ENCODE measurements at places on chromosomes 13 and 19.

- DNase-seq: no peak
Measured at GRCh38 chr19:35040826-35041547, 534 bp upstream of the HPN start.

- DNase-seq: no peak
Measured at GRCh38 chr13:83136660-83137059, 745.6 kb downstream of the SLITRK1 start.

DNA sequence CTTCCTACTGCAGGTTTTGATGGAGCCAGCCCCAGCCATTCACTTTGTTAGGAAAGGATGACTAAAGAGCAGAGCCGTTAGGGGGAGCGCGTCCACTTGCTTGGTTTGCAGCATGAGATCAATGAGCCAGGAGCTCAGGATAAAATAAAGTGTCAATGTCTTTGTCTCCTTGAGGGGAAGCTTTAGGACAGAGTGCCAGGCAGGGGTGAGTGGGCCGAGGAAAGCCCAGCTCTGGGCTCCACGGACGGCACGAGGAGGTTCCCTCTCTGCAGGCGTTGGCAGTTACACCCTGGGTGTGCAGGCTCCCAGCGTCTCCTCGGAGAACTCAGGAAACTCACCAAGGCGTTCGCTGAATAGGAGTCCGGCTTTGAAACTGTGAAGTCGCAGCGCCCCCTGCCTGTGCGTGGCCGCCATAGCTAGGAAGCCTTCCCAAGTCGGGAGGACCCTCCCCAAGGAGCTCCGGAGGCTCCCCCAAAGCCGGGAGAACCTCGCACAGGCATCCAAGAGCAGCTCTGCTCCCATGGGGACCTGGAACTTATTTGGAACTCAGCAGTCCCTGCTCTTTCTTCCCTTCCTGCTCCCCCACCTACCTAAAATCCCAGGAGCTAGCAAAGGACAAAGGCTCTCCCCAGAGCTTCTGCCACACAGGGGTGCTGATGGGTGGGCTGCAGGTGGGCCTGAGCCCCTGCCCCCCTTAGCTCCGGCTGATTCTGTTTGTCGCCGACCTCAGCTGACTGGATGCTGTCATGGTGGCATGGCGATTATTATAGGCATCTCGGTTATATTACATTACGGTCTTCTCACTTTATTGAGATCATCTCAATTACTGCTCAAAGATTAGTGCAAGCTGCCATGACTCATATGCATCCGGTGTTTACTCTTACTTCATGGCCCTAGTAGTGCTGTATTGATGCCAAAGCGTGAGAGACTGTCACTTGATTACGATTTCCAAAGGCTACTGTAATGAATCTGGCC, 34.4 kb downstream of the GSX1 start:
- peak; percentile 60 for DNase-seq

GRCh38 chr19:12984683-12985048, 10.6 kb upstream of the NFIX start:
- DNase-seq: no peak

DNA sequence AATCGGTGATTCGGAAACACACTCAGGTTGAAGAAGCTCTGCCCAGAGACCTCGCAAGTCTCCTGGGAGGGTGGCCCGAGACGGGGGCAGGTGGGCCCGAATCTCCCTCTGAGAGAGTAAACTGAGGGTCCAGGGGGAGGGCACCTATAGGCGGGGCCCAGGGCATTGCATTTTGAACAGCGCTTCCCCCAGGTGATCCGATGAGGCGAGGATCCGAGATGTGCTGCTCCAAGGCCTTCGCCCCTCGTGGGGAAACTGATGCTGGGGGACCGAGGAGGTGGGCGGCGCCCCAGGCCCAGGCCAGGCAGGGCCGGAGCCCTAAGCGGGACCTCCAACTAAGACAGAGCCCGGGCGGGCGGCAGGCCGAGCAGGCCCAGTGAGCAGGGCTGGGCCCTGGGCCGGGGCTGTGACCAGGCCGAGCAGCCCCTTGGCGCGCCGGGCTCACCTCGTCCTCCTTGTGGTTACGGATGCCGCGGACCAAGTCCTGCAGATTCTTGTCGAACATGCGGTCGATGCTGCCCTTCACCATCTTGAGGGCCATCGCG, 500 bp downstream of the AP3D1 start:
- DNase-seq: no peak

- DNase-seq: no peak
Measured at GRCh38 chr13:50509771-50510441, 333.6 kb downstream of the DLEU7 start.

- no peak for DNase-seq
Measured at GRCh38 chr13:99059498-99060075, 81.7 kb upstream of the DOCK9 start.

DNA sequence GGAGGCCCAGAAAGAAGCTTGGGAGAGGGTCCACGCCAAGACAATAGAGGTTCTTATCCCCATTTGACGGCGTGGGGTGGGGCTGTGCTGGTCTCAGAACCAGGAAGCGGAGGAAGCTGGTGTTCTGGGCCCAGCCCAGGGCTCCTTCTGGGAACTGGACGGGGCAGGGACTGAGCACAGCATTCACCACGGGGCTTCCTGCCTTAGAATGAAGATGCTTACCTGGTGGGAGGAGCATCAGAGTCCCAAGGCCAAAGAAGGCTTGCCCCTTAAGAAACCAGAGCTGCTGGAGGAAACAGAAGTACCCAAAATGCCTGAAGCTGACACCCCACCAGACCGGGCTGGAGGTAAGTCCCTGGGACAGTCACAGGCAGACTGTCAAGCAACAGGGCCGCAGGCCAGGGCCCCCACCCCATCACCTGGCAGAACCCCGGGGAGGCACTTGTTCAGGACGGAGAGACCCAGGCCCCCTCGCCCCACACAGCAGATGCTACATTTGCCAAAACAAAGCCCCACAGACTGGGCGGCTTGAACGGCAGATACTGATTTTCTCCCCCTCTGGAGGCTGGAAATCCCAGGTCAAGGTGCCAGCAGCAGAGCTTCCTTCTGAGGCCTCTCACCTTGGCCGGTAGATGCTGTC, 17.8 kb upstream of the IGLON5 start:
- DNase-seq: no peak
